ENCODE measurements at places on chromosomes 13 and 19.

DNA sequence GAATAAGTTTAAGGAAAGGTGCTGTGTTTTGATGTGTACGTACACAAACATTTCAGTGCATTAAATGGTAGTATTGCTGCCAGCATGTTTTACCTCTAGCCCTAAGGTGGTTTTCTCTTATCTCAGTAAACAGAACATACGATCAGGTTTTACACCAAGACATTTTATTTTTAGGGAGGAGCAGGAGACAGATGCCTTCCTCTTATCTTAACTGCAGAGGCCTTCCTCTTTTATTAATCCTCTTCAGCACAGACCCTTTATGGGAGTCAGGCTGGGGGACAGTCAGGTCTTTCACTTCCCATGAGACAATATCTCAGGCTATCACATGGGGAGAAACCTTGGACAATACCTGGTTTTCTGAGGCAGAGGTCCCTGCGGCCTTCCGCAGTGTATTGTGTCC lies 14.9 kb upstream of the ZNF611 start:
- DNase-seq = no peak

- DNase-seq = peak; percentile 22
Measured at GRCh38 chr13:50801087-50801931, 42.2 kb downstream of the DLEU7 start.

DNA sequence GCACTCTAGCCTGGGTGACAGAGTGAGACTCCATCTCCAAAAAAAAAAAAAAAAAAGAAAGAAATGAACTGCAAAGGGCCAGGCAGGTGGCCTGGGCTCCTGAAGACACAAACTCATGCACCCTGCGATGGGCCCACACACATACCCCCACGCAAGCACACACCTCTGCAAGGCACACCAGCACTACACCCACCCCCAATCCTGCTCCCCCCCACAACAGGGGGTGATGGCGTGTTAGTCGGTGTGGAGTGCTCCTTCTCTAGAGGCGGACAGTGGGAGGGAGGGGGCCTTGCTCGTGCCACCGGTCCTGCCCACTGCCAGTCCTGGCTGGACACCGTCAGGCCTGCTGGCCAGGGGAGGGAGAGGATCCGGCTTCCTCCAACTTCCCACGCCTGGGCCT lies 1.6 kb upstream of the SLC8A2 start:
- DNase-seq = no peak

DNA sequence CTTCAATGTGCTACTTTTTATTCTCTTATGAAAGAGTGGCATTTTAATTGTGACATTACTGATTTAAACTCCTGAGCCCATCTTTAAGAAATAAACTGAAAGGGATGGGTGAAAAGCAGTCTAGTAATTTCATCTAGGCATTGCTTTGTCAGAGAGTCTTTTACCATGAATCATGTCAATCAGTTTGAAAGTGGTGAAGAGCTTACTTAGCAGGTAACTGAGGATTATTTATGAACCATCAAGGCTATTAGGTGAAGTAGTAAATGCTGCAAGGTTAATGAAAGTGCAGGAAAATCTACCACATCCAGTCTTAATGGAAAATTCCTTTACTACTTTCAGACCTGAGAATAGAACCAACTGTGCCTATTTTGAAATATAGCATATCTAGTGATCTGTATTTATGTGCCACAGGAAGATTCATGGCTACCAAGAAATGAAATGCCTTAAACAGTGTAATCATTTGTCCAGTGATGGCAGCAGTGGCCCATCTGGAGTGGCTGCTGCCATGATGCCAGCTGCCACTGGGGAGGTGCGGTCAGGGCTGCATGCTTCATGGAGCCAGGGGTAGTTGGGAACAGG lies 368.9 kb downstream of the SLITRK6 start:
- DNase-seq = no peak
